ENCODE measurements at places on chromosomes 1 and 21. TPM values are rescaled to one million over a fixed set of nuclear protein-coding genes. Genes with fewer than 3 reads are reported as not detected.

AMY1A gene
- total RNA-seq, result not detected

C1orf94 gene
- total RNA-seq, result under 0.01 TPM

TMPRSS15 gene
- total RNA-seq, result not detected

PKLR gene
- under 0.01 TPM for total RNA-seq

VHLL gene
- total RNA-seq, result not detected

SERPINC1 gene
- total RNA-seq, result not detected
